ENCODE measurements at places on chromosomes 7 and 10. TPM values are rescaled to one million over a fixed set of nuclear protein-coding genes. Genes with fewer than 3 reads are reported as not detected.
A peak's percentile ranks its signal among the peaks of the same experiment; 100 is the strongest.

Gene AKR1B1
- total RNA-seq: 124 TPM

Gene ZNF239
- total RNA-seq: 5.5 TPM

Gene CCL26
- 21.4 TPM for total RNA-seq

Gene SH2D4B
- total RNA-seq: 0.35 TPM

Gene H2AZ2
- 92.3 TPM for total RNA-seq

Gene NEUROD6
- total RNA-seq: not detected

DNA sequence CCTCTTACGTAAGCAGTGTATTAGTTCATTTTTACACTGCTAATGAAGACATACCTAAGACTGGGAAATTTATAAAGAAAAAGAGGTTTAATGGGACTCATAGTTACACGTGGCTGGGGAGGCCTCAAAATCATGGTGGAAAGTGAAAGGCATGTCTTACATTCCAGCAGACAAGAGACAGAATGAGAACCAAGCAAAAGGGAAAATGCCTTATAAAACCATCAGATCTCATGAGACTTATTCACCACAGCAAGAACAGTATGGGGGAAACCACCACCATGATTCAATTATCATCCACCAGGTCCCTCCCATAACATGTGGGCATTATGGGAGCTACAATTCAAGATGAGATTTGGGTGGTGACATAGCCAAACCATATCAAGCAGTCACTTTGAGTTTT lies 126.3 kb upstream of the CXCL12 start:
- DNase-seq: no peak

DNA sequence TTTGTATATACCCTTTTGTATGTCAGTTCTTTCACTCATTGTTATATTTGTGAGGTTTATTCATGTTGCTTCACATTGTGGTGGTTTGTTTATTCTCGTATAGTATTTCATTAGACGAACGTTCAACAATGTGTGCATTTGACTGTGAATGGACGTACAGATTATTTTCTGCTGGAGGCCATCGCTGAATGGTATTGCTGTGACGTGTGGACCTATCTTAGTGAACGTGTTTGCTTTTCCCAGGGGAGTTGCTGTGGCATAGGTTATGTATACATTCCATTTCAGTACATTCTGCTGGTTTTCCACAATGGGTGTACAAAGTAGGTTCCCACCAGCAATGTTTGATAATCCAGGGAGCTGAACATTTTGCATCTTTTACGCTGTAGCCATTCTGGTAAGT lies 31.1 kb upstream of the PLEKHS1 start:
- no peak for DNase-seq

DNA sequence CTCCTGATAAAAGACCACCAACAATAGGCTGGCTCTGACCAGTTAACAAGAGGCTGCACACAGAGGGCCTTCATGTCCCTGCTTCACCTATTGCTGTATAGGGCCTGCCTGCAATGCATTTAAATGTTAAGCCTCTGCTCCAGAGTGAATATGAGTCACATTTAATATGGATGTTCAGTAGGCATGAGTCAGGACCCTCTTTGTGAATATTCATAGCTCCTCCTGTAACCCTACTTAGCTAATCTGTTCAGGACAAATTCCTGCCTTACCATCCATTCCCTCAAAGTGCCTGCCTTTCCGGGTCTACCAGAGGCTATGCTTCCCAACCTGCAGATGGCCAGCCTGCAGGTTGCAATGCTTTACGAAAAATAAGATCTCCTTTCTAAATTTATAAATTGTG lies 32.5 kb downstream of the ARHGAP22 start:
- DNase-seq: no peak

DNA sequence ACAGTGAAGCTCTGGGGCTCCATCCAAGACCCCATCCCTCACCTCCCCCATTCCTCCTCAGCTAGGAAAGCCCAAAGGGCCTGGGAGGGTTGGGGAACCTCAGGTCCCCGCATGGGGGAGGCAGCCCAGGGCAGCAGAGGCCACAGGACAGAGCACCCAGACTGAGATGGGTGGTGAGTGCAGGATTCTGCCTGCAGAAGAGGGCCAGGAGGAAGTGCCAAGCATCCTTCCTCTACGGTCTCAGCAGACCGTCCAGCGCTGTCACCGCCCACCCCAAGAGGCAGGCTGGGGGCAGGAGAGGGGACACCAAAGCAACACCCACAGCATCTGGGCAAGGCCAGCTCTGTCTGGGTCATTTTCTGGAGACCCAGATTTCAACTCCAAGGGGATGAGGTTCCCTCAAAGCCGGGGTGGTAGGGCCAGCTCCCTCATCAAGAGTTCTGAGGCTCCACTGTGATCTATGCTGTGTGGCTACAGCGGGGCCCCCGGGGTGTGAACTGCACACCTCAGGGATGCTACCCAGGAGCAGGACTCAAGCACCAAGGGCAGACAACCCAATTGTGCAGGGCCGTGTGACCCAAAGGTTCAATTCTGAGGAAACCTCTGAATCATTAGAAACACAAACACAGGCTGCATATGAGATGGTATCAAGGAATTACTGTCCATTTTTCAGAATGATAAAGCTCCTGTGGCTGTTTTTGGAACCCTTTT lies 46.8 kb downstream of the CAMK2B start:
- DNase-seq: peak; percentile 80

DNA sequence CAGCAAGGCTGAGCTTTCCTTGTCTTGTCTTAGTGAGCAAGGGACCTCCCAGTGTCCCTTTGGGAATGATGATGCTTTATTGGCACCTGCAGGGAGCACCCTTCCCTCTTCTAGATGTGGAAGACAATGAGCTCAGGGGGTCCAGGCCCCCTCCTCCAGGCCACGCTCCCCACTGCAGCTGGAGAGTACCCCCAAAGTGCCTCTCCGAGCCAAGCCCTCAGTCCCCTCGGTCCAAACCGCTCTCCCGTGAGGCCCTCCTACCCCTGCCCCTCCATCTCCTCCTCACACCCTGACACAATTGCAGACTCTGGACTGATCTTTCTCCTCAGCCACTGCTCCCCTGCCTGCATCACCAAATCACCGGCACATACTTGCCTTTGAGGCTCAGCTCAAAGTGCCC lies 16.7 kb downstream of the RBP3 start:
- DNase-seq: peak; percentile 68

GRCh38 chr10:93478873-93479272 lies 3.3 kb downstream of the MYOF start:
- DNase-seq: no peak

- DNase-seq: no peak
Measured at GRCh38 chr10:94443549-94443948, 41.2 kb downstream of the TBC1D12 start.

DNA sequence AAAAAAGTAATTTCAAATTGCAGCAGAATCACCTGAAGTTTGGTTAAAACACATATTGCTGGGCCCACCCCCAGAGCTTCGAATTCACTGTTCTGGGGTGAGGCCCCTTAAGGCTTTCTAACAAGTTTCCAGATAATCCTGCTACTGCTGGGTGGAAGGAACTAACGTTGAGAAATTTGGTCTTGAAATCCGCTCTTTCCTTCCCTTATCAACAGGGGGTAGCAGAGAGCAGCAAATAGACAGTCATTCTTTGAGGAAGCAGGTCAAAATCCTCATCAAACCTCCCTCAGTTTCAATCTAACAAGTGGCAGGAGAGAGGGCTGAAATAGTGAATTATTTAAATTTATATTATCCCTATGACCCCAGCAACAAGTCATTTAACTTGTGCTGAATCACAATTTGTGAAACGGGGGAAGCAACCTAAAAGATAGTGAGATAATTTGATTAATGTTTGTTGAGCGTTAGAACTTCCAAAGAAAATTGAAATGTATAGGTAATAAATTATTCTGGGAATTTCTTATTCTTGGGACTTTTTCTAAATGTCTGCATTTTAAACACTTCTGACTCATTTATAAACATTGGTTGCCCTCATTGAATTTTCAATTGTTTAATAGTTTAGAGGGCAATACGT lies 21.7 kb upstream of the MALSU1 start:
- no peak for DNase-seq

DNA sequence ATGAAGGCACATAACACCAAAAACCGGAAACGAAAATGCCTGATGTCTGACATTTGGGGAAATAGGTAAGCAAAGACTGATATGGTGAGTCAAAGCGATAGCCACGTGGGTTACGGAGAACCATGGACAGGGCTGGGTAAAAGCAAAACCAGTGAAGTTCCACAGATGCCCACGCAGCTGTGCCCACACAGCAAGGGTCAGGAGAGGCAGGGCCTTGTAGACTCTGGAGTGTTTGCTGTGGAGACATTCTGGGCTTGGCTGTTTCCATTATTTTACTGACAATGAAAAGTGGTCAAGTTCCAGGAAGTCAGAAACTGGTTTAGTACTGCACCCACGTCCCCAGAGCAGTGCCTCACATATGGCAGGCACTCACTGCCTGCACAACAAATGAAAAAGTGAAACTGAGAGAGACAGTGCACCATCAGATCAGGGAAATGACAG lies 148.7 kb downstream of the ZMYND11 start:
- no peak for DNase-seq

DNA sequence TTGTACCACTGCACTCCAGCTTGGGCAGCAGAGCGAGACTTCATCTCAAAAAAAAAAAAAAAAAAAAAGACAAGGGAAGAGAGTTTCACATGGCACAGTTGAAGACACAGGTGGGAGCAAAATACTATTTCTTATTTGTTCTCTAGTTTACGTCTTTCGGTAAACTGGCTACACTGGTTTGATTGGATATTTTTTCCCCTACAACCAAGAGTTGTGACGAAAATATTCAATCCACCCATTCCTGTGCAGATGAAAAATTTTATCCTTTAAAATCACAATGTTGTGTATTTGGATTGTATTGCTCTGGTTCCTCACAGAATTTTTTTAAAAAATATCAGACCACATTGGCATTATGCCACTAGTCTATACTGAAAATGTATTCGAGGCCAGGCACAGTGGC lies 14.5 kb upstream of the ABCC2 start:
- DNase-seq: no peak

GRCh38 chr10:35347899-35348608 lies 11.7 kb downstream of the CCNY start:
- no peak for DNase-seq

DNA sequence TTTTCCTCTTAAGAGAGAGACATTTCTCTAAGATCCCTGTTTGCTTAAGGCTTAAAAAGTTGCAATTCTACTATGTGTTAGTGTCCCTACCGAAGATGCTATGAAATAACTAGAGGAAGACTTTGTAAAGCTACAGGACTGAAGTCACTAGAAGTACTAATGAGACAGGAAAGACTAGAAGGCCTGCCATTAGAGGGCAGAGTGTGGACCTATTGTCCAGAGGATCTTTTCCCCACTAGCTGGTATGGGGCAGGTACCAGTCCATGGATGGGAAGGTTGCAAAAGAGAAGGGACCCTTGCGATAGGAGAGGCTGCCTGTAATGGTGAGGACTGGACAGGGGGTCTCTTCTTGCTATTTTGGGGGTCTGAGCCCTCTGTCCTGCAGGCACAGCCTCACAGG lies 178.1 kb downstream of the TMEM178B start:
- DNase-seq: no peak

DNA sequence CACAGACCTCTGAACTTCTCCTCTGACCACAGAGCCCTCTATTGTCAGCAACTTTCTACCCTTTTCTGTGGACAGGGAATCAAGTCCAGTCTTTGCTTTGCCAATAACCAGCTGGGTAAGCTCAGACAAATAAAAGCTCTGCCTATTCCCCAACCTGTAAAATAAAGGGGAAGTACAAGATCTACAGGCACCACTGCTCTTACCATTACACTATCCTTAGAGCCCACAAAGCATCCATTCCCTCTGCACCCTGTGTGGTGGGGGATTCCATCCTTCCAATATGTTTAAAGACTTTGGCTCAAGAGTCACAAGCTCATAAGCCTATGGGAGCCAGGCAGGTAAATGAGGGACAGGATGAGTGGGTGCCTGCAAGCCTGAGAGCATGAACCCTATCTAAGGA lies 88.2 kb downstream of the PARD3 start:
- DNase-seq: no peak

- DNase-seq: no peak
Measured at GRCh38 chr7:41054960-41055661, 647.8 kb downstream of the INHBA start.
